ENCODE measurements at places on chromosomes 16 and 17.

- DNase-seq: no peak
Measured at GRCh38 chr16:74888232-74888862, 96.6 kb downstream of the WDR59 start.

DNA sequence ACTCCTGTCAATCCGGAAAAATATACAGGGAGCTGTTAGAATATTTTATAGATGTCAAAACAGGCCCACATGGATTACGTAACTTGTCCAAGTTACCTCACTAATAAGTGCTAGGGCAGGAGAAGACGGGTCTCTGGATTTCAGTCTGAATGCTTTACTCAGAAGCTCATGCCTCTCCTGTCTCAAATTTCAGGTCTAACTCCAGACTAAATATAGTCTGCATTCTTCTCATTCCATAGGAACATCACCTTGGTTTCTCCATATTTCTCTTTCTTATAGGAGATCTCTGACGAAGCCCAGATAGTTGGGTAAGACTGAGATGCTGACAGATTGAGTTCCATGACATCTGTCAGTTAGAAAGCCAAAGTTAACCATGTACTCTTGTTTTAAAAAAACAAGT lies 174.2 kb downstream of the STX8 start:
- no peak for DNase-seq

GRCh38 chr17:72510351-72511016 lies 389.7 kb downstream of the SOX9 start:
- DNase-seq: no peak

DNA sequence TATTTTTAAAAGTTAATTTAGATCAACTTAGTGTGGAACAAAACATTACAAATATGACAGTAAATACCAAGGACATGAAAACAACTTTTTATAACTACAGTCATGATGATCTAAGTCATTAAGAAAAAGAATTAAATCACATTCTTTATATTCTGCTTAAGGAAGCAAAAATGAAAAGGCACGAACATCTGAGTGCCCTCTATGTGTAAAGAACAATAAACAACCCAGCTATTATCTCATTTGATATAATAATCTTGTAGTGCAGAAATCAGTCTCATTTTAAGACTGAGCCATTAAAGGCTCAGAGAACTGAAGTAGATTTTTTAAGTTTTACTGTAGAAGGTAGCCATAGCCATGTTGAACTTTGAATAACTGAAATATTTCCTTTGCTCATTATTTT lies 13.4 kb downstream of the MYO1D start:
- no peak for DNase-seq

DNA sequence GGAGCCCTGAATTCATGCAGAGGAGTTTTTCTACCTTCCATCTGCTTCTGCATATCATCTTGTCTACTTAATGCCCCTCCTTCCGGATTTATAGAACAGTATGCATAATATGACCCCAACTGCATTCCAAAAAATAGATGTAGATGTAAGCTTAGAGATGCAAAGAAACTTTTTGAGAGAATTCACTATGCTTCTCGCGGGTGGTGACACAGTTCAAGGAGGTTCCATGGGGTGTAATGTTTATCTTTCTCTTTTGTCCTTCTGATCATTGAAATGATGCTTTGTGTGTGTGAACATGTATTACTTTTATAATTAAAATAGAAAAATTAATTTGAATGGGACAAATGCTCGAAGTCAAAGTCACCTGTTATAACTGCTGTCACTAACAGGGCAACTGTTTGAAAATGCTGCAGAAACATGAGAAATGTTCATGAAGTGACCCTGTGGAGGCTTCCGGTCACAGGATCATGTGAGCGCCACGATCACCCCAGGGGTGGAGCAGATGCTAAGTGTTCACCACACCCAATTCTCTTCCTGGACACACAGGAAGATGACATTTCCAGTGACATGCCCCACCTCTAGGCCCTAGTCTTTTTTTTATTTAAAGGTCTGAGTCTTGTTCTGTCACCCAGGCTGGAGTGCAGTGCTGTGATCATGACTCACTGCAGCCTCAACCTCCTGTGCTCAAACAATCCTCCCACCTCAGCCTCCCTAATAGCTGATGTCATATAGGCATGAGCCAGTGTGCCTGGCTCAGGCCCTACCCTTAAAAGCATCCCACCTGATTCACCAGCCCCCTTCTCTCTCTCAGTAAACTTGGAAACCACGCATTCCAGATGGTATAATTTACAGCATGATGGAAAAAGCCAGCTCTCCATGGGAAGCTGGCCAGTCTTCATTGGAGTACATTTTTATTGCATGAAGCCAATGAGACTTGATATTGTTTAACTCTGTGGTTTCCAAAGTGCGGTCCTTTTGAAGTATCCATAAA lies 21.0 kb upstream of the AGRP start:
- peak; percentile 82 for DNase-seq

DNA sequence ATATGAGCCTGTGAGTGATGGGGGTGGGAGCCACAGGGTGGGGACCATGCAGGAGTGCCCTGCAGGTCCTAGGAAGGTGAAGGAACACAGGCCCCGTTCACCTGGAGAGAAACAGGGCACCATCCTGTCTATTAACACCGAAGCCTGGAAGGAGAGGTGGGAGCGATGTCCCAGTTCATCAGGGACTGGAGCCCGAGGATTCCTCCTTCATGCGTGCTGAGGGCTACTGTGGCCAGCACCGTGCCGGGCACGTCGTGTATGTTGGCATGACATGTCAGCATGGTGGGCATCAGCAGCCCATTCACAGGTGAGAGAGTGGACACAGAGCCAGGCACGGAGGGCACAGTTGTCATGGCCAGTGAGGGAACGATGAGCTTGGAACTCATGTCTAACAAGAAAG lies 1.4 kb downstream of the WFIKKN2 start:
- no peak for DNase-seq

DNA sequence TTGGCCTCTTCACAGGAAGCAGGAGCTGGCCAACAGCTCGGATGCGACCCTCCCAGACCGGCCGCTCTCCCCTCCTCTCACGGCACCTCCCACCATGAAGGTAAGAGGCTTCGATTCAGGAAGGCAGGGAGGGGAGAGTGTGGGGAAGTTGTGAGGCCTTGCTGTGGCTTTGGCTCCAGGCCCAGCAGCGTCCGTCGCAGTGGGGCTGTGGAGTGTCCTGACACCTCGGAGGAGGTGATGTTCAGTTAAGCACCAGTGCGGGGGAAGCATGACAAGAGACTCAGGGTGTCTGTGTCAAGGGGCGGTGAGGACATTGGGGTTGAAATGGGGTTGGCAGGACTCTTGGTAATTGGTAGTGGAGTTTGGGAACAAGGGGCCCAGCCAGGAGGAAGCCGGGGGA lies 109.0 kb downstream of the RAP1GAP2 start:
- DNase-seq: no peak

- peak; percentile 55 for DNase-seq
Measured at GRCh38 chr16:75260851-75261589, 9.6 kb upstream of the BCAR1 start.

GRCh38 chr16:52568983-52569690 lies 22.2 kb upstream of the TOX3 start:
- DNase-seq: no peak

DNA sequence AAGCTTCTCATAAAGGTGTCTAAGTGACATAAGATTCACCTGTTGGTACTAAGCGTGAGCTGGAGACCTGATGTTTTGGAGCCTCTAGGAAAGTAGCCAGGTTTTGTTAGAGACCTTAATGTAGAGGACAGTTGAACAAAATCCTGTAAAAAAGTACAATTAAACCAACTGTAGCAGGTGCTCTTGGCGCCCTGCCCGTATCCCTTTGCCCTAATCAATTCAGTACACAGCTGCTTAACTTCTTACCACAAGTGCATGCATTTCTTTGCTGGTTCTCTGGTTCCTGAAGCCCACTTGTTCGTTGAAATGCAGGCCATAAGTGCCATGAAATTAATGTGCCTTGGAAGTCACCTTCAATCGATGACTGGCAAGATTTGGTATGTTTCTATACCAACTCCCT lies 24.4 kb downstream of the GLP2R start:
- DNase-seq: no peak

DNA sequence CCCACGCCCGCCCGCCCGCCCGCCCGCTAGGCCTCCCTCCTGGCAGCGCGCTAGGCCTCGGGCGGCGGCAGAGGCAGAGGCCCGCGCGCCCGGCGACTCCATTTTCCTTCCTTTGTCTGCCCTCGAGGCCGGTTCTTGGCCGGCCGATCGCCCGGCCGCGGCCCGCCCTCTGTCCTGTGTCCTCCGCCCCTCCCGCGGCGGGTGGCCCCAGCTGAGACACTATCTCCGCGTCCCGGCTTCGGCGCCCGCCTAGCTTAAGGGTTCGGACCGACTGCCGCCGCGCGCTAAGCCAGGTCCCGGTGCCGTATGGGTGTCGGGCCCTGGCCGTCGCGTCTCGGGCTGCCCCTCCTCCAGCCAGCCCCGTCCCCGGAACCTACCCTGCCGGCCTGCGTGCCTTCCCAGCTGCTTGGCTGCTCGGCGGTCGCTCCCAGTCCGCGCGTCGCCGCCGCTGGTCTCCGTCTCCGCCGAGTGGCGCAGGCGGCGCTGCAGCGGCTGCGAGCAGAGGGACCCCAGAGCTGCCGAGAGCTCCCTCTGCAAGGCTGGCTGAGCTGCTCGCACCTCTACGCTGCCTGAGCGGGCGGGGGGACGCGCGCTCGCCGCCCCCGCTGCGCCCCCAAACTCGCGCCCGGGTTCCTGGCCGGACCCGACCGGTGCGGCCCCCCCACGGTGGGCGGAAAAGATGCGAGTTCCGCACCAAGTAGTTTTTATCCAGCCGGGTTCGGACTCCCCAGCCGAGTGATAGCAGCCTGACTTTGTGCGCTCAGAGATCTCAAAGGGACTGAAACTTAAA lies 787 bp downstream of the CTCF start:
- no peak for DNase-seq

- no peak for DNase-seq
Measured at GRCh38 chr16:79099716-79100115, 500.8 kb downstream of the MAF start.

DNA sequence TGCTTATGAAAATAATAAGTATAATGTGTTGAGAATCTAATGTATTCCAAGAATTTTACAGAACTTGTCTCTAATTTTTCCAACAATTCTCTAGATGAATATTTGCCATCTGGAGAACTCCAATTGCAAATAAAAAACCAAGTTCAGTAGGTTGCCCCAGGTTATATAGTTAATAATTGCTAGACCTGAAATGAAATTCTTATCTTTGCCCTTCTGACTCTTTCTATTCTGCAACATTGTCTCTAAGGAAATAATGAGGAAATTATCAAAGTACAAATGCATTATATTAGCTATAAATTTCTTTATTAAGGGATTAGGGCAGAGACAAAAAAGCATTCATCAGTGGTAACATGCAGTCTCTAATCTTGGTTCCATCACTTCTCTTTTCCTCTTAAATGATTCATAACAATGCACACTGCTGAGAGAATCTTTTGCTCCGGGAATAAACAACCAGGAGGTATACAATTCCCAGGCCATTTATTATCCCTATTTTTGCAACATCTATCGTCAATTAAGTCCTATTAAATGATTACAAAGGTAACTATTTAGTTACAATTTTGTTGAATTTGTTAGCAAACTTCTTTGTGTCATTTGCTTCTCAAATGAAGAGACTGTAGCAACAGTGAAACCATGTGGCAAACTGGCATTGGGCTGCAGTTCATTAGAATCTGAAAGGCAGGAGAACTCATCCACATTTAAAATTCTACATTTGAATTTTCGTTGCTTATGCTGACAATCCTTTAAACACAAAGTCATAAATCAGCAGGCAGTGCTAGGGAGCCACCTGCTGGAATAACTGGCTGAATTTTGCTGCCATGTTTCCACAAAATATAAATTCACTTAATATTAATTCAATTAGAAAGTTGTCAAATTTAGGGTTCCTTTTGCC lies 349.6 kb downstream of the KIF2B start:
- no peak for DNase-seq

DNA sequence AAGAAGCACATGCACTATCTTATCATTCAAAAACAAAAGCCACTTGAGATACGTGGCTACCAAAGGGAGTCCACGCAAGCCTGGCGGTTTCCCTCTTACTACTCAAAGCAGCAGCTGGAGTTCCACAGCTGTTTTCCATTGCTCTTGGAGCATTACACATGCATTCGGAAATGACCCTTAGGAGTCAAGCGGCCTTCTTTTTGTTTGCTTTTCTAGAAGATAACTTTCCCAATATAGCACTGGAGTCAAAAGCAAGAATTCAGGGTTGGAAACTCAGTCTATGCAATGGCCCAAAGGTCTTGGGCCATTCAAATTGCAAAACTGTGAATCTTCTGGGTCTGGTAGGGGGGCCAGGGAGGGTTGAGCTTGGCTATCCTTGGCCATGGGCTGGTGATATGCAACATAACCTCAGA lies 97.8 kb upstream of the MAF start:
- DNase-seq: no peak

All from suprapubic skin (tissue), 4 donors.